ENCODE measurements at places on chromosomes 3 and 15.

DNA sequence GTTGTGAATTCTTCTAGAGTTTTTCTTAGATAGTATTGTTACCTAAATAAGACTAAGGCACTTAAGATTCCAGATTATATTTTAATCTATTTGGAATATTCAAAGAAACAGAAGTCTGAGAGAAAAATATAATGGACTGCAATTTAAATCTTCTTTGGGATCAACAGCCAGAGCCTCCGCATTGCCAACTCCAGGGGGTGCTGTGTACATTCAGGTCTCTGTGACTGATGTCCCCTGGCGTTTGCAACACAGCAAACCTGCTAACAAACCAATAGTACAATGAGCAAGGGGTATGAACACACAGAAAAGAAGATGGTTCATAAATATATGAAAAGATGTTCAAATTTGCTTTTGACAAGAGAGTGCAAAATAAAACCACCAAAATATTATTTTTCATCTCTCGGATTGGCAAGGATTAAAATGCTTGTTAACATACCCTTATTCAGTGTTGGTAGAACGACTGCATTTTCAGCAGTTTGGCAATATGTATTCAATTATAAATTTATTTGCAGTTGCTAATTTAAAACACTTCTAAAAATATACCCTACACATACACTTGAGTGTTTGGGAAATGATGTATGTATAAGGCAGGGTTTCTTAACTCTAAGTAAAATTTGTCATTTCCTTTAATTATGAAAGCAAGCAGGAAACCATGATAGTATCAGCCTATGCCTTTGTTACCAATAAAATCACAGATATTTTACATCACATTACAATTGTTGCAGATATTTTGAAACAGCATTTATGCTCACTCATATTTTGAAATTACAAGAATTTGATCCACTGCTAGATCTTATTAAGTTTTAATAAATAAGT is 16.1 kb upstream of the TM4SF1 start:
- peak; percentile 41 for DNase-seq

- DNase-seq, result no peak
Observed at GRCh38 chr15:41944313-41944940, 27.9 kb downstream of the EHD4 start.

DNA sequence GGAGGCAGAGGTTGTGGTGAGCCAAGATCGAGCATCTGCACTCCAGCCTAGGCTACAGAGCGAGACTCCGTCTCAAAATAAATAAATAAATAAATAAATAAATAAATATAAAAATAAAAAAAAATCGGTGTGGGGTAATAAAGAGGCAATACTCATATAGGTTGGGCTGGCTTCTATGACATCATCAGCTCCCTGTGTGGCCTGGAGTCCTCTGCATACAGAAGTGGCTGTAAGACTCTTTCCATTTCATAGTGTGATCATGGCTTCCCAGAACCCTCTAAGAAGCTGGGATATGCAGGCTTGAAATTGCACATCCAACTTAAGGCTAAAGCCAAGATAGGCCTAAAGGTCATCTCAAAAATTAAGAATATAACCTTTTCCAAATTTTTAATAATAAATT is 101.6 kb downstream of the ZIC4 start:
- no peak for DNase-seq

DNA sequence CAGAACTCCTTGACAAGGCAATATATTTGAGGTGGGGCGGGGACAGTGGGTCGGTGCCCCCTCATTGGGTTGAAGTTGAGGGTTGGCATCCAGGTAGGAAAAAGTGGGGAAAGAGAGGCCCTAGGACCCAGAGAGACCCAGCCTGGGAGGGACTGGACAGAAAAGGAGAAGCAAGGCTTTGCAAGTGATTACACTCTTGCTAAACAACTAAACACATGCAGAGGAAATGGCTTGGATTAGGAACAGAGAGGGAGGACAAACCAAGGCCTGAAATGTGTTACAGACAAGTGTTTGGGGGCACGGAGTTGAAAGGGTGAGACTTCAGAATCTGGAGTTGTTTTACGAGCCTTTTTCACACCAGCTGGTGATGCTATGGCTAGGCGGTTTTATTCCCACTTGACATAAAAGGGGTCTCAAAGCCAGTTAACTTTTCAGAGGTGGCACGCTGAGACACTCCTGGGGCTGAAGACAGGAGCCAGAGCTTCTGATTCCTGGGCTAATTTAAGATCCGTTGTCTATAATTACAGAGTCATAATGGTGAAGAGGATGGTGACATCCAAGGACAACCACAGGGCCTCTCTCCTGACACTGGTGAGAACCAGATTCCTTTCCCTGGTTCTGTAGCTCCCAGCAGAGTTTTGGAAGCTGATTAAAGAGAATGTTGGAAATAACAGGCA is 7.7 kb upstream of the KCTD6 start:
- DNase-seq, result no peak

DNA sequence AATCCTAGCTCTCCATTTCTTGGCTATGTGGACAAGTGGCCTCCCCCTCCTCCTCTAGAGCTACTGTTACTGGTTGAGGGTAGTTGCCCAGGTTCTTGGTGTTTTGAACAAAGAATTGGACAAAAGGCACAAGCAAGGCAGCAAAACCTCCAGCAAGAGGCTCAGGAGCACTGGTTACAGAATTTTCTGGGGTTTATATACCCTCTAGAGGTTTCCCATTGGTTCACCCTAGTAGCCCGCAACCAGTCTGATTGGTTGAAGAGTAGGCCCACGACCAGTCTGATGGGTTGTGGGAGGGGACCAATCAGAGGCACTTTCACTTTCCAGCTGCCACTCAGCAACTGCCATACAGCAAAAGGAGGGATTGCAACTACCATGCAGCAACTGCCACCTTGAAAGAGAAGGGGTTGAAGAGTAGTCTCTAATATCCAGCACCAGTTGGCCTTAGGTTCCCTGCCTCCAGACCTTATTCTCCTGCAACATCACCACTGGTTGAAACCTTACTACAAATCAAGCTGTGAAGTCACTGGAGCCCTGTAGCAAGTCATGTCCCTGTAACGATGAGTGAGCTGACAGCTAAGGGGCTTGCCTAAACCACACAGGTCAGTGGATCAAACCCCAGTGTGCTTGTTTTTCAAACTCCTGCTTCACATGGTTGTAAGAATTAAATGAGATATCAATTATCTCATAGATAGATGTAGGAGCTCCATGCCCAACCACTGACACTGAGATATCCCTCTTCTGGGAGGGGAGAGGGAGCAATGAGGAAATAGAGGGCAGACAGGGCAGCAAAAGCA is 2.9 kb upstream of the C15orf39 start:
- no peak for DNase-seq

GRCh38 chr3:133733226-133733625 is 13.0 kb upstream of the TF start:
- no peak for DNase-seq

DNA sequence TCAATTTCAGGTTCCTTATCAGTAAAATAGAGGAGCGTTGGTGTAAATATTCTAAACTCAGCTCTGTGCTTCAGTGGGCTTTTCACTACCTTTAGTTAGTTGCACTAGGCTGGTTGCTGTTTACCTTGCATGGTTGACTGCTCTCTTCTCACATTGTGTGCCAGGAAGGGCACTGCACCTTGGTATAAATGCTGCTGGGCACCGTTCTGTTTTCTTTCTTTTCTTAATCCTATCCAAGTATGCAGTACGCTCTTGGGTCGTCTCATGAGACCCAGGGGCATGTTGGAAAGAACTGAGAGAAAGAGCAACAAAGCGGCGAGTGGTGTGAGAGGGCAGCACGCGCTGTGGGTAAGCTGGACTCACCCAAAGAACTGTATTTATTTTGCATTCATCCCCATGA is 22.4 kb downstream of the KCNMB2 start:
- DNase-seq, result no peak

- no peak for DNase-seq
Observed at GRCh38 chr15:65329984-65330735, 25.7 kb downstream of the RNU5B-1 start.

GRCh38 chr3:46561951-46562350 is 4.2 kb downstream of the LRRC2 start:
- no peak for DNase-seq

Measured in GM19239 (cell line).